Umbilical cord (tissue), 2 donors: ENCODE measurements at places on chromosomes 3 and 15. TPM values are rescaled to one million over a fixed set of nuclear protein-coding genes. Genes with fewer than 3 reads are reported as not detected.

The P3H2 gene
- total RNA-seq: 22.9 TPM

The CACNA2D2 gene
- 0.24 TPM for total RNA-seq

The TGFBR2 gene
- 54.2 TPM for total RNA-seq

The GOLGA6A gene
- total RNA-seq: 2.6 TPM

The ATP13A4 gene
- total RNA-seq: 16.6 TPM

The ITIH3 gene
- total RNA-seq: 48.2 TPM

The SLC4A7 gene
- total RNA-seq: 48.6 TPM

The AP3B2 gene
- total RNA-seq: 2.9 TPM

The HES1 gene
- 10.1 TPM for total RNA-seq

The CHRNA5 gene
- total RNA-seq: 1.9 TPM

The PP2D1 gene
- total RNA-seq: 2.9 TPM

The CRABP1 gene
- 7.7 TPM for total RNA-seq

The CLRN1 gene
- 3.4 TPM for total RNA-seq

The CLDN16 gene
- 0.24 TPM for total RNA-seq
